ENCODE measurements at places on chromosomes 5 and 9. TPM values are rescaled to one million over a fixed set of nuclear protein-coding genes. Genes with fewer than 3 reads are reported as not detected.

DNA sequence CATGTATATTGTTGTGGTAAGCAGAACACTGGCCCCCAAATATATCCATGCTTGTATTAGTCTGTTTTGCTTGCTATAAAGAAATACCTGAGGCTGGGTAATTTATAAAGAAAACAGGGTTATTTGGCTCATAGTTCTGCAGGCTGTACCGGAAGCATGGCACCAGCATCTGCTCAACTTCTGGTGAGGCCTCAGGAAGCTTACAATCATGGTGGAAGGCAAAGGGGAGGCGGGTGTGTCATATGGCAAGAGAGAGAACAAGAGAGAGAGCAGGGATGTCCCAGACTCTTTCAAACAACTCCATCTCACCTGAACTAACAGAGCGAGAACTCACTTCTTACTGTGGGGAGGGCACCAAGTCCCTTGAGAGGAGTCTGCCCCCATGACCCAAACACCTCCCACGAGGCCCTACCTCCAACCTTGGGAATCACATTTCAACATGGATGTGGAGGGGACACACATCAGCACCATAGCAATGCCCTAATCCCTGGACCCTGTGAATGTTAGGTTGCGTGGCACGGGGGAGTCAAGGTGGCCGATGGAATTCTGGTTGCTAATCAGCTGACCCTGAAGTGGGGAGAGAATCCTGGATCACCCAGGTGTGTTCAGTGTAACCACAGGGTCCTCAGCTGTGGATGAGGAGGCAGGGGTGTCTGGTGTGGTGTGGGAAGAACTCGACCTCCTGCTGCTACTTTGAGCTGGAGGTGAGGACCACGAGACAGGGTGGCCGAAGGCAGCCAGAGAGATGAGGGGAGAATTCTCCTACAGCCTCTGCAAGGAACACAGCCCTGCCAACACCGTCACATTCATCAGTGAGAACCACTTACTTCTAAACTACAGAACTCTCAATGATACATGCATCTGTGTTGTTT is 172.8 kb downstream of the AUH start:
- no peak overlapping the region for H3K4me3 ChIP-seq
- H3K27me3 ChIP-seq = no peaks in the 10 kb centered on the region
- no peaks in the 10 kb centered on the region for H3K36me3 ChIP-seq

- no peak overlapping the region for H3K4me3 ChIP-seq
- DNase-seq = no peak
- no peaks in the 10 kb centered on the region for H3K27me3 ChIP-seq
- no peak overlapping the region for H3K27ac ChIP-seq
These were observed 561.1 kb downstream of the PRDM9 start for GRCh38 chr5:24068524-24068923.

GRCh38 chr9:113454914-113455761 is 8.4 kb upstream of the RGS3 start:
- DNase-seq = peak; percentile 55
- no peaks in the 10 kb centered on the region for H3K27me3 ChIP-seq
- peak overlapping the region; percentile 44 for H3K27ac ChIP-seq

Gene SREK1
- total RNA-seq = 25.2 TPM

Measured in right lobe of liver (tissue), 6 donors.